GM23338 (cell line): ENCODE measurements at places on chromosomes 5 and 9. TPM values are rescaled to one million over a fixed set of nuclear protein-coding genes. Genes with fewer than 3 reads are reported as not detected.

- no peak for DNase-seq
These were observed 491.3 kb upstream of the MEF2C start for GRCh38 chr5:89374144-89374784.

DCTN3 gene
- total RNA-seq: 12.9 and 20.6 TPM in 2 replicates

ENHO gene
- total RNA-seq: 9.2 and 13.8 TPM in 2 replicates

PCDHB12 gene
- total RNA-seq: 3.7 and 4.3 TPM in 2 replicates

- DNase-seq: no peak
These were observed 18.6 kb downstream of the DIMT1 start for GRCh38 chr5:62385131-62385530.

DNA sequence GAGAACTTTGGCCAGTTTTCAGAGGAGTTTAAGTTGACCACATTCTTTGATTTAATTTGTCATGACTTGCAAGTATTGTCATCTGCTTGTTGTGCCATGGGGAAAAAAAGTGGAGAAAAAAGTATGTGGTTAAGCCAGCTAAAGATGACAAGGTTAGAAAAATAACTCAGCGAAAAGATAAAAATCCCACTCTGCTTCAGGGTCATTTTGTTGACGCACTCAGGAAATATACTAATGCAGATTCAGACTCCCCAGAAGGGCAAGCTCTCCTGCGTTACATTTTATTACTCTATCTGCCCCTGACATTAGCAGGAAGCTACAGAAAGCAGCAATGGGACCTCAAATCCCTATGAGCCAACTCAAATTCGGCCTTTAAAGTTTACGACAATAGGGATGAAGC is 27.6 kb upstream of the TESK1 start:
- DNase-seq: no peak

DNA sequence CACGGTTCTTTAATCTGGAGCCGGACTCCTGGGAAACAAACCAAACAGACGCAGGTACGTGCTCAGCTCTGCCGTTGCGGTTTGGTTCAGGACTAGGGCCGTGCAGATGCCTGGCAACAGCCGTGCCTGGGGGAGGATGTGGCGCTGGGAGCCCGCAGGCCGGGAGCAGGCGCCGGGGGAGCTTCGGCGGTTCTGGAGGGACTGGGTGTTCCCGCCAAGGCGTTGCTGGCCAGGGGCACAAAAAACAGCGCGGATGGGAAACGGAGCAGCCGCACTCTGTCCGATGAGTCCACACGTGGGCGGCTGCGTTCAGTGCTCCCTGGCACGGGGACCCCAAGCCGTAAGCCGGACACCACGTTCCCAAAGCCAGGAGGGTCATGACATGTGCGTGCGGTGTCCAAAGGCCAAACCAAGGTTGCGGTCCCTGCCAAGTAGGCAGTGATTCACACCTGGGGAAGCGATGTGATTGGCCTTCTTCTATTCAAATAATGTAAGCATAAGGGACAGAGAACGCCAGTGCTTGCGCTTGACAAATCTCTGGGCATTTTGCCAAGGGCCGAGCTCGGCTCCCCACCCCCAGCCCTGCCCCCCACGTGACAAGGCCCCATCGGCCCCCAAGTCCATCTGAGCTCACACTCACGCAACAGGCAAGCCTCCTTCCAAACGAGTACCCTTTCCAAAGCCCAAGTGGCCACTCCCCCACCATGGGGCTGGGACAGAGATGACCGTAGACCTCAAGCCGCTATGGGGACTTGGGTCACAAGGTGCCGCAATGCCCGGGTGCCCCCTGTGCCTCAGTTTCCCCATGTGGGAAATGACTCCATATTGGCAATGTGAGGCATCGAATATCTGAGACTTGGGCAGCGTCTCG is 49.7 kb upstream of the NKD2 start:
- DNase-seq: no peak

DNA sequence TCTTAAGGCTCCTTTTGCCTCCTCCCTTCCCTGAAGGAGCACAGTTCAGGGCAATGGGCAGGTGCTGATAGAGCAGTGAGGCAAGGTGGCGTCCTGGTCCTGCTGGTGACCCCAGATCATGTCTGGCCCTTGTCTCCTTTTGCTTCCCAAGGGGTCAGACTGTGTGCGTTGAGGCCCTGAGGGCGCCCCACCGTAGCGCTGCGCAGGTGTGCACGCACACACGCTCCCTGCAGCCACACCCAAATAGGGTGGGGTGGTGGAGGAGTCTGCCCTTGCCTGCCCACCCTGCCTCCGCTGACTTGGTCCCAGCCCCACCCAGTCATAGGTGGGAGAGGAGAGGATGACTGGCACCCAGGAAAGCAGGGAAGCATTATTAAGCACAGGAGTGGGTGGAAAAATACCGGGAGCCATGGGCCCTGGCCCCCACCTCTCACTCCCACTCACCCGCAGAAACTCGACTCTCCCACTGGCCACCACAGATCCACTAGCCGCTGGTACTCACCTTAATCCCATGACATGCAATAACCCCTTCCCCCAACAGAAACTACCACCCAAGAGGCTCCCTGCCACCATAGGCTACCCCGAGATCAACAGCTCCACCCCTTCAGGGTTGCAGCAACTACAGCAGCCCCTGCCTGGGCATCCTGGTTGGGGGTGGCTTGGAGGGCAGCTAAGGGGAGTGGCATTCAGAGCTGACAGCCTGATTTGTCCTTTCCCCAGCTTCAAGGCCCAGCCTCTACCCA is 16.7 kb downstream of the PDLIM4 start:
- DNase-seq: no peak

DNA sequence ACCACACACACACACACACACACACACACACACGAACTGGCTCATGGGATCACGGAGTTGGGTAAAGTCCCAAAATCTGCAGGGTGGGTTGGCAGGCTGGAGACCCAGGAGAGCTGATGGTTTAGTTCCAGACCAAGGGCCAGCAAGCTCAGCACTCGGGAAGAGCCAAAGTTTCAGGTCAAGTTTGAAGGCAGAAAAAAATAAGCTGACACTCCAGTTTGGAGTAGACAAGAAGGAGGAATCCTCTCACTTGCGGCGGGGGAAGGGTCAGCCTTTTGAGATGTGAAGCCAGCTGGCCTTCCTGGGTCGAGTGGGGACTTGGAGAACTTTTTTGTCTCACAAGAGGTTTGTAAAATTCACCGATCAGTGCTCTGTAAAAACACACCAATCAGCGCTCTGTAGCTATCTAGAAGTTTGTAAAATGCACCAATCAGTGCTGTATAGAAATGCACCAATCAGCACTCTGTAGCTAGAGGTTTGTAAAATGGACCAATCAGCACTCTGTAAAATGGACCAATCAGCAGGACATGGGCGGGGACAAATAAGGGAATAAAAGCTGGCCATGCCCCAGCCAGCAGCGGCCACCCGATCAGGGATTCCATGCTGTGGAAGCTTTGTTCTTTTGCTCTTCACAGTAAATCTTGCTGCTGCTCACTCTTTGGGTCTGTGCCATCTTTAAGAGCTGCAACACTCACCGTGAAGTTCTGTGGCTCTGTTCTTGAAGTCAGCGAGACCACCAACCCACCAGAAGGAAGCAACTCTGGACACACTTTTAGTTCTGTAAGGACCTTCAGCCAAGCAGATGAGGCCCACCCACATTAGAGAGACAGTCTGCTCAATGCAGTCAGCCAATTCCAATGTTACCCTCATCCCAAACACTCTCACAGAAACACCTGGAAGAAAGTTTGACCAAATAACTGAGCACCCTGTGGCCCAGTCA is 37.8 kb upstream of the UNC5A start:
- DNase-seq: no peak

DNA sequence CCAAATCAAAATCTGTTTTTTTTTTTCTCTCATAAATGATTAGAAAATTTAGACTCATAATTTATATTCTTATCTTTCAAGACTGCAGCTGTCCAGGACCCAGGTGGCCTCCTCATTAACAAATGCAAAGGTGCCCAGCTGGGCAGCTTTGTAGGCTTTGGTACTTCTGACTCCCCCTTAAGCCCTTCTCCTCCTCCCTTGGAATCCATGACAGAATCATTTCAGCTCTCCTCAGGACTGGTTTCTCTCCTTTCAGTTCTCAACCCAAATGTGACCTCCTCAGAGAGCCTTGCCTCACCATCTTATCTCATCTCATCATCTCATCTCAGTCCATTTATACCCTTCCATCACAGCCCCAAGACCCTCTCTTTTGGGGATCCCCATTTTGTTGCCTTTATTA is 221.7 kb downstream of the KIAA0825 start:
- no peak for DNase-seq

- peak; percentile 65 for DNase-seq
These were observed 62.5 kb downstream of the NFIB start for GRCh38 chr9:14251154-14252071.

DNA sequence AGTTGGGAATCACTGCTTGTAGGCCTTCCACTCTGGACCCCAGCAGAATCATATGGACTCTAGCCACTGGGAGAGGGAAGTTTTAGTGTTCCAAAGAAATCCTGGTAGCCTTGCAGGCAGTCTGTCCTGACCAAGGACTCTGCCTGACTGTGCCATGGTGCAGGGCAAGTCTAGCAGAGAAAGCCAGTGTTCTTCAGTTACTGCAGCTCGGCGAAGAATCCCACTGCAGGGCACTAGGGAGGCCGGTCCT is 20.3 kb upstream of the MATR3 start:
- DNase-seq: peak; percentile 62

- peak; percentile 43 for DNase-seq
These were observed 90.8 kb downstream of the TLE4 start for GRCh38 chr9:79662537-79662956.

CEL gene
- total RNA-seq: 1.0 and 2.3 TPM in 2 replicates

- no peak for DNase-seq
These were observed 305.5 kb upstream of the CLINT1 start for GRCh38 chr5:158164296-158165047.

DNA sequence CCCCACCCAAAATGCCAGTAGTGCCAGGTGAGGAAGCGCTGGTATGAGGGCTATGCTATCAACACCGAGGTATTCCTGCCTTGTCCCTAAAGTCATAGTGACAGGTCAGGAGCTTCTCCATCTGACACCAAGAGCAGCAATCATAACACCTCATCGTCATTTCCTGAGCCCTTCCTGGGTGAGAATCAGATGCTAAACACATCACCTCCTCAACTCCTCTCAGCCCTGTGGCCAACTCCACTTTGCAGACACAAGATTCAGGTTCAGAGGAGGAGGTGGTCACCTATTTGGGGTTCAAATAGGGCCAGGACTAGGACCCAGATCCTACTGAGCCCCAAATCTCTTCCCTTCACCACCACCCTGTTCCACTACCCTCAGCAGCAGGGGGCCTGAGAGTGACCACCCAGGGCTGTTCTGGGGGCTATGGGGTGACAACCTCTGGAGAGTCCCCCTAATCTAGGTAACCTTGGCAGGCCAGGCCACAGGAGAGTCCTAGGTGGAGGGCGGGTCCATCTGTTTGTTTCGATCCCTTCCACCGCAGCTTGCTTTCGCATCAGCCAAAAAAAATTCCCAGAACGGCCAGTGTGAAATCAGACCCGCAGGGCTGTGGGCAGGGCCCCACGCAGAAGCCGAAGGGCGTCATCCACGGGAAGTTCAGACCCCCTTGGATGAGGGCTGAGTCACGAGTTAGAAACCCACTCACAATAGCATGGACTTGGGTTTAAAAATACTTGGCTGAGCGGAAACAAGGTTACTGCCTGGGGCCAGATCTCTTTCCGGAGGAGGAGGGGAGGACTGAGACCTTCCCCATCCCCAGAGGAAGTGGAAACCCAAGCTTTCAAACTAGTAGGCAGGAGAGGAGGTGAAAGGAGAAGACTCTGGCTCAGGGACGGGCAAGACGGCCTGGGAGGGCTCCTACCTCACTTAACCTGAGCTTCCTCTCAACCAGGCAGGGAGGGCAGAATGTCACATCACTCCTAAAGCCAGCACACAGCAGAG is 8.7 kb downstream of the STK10 start:
- peak; percentile 38 for DNase-seq

GRCh38 chr5:116614603-116614920 is 39.9 kb upstream of the SEMA6A start:
- no peak for DNase-seq

- no peak for DNase-seq
These were observed 2.0 kb upstream of the PTGR1 start for GRCh38 chr9:111601237-111602018.

DNA sequence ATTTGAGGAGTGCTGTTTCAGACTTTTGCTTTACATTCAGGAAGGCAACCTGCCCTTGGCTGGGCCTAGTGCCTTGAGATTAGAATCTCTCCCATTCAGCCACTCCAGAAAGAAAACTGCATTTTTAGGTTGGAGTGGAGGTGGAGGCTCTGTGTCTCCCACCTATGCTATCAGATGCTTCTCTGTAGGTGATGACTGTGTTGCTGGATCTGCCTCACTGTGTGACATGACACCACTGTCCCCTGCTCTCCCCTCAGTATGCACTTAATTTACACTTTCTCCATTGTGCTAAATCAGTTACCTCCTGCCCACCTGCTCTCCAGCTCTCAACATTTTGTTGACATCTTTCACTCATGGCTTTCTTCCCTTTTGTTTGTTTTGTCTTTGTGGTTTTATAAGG is 265.8 kb downstream of the TENT4A start:
- no peak for DNase-seq

SLC30A5 gene
- total RNA-seq: 39.7 and 43.2 TPM in 2 replicates

- DNase-seq: no peak
These were observed 18.7 kb upstream of the SCGB3A1 start for GRCh38 chr5:180609817-180610550.

GRCh38 chr5:29230591-29230990 is 1962.9 kb upstream of the CDH6 start:
- no peak for DNase-seq

DNA sequence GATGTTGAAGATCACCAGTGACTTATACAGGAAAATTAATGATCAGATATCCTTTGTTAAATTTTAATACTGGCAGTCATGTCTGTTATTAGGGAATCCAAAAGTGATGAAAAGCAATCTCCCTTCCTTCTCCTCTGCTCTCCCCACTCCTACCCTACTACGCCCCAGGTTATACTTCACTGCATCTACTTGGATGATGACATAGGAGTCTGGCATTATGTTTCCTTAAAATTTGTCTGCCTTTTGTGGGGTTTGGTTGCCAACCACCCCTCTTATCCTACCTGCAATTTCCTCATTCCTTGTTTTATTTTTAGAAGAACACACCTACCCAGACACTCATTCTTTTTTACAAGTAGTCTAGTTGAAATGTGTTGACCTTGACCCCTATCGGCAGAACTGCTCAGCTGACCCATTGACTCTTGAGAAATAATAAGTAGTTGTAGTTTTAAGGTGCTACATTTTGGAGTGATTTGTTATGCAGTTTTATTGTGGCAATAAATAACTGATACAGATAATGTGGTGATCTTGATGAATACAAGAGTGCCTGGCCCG is 5.1 kb upstream of the MOB3B start:
- DNase-seq: no peak

GRCh38 chr9:81819155-81819554 is 109.1 kb upstream of the SPATA31D4 start:
- no peak for DNase-seq

JMY gene
- 15.9 and 18.4 TPM in 2 replicates for total RNA-seq
